Heart right ventricle (tissue), 16 donors: ENCODE measurements at places on chromosomes 2 and 18. TPM values are rescaled to one million over a fixed set of nuclear protein-coding genes. Genes with fewer than 3 reads are reported as not detected.

DNA sequence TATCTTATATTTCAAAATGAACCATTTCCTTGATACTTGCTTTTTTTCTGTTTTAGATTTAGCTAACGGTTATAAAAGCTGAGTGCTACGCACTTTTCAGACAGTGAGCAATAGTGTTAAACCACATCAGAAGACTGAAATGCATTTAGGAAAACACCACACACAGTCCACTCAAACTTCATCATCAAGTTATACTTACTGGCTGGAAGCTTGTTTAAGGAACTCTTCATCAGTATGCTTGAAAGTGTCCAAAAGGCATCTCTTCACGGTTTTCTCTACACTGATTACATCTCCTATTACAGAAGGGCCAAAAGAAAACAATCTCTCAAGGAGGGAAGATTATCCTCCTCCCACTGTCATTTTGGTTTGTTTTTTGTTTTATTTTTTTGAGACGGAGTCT lies 19.7 kb downstream of the ILKAP start:
- no peak for DNase-seq

- no peak for DNase-seq
These were observed 209.6 kb downstream of the SRBD1 start for GRCh38 chr2:45401431-45401922.

DNA sequence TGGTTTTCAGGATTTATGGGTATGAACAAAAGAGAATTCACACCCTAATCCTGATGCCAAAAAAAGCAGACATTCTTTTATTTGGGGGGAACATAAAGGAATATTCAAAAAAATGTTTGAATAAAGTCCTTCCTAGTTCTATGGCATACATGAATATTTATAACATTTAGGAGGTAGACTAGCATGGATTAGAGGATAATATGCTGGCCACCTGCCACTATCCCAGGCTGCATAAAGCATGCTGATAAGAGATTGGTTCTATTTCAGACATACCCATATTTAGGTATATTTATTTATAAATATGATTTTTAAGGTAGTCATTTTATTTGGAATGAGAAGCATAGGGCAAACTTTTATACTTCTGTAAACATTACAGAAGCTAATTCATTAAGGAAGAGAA lies 34.9 kb upstream of the MAP3K20 start:
- no peak for DNase-seq

ABCG8 gene
- not detected for total RNA-seq

NDUFV2 gene
- 482 TPM for total RNA-seq

- DNase-seq: peak; percentile 52
These were observed 56.7 kb upstream of the EML6 start for GRCh38 chr2:54666634-54667265.

ZSWIM2 gene
- total RNA-seq: not detected

MOCOS gene
- 0.28 TPM for total RNA-seq

- no peak for DNase-seq
These were observed 2.5 kb downstream of the CABLES1 start for GRCh38 chr18:23137788-23138216.

GRCh38 chr2:130915149-130915548 lies 78.4 kb downstream of the ARHGEF4 start:
- no peak for DNase-seq

DNA sequence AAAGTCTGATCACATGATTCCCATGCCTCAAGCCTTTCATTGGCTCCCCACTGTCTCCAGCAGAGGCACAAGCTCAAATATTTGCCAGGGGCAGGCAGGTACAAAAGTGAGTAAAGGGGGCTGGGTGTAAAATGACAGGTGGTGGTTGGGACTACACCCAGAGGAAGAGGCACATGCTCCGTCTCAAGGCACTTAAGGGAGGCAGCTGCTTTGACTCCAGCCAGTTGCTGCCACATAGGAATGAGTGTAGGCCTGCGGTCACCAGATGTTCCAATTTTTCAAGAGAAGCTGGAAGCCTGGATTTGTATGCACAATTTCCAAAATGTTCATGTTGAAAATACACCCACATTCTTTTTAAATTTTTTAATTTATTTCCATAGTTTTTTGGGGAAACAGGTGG lies 164.4 kb downstream of the UPP2 start:
- DNase-seq: no peak

ANKRD39 gene
- total RNA-seq: 18.7 TPM

DNA sequence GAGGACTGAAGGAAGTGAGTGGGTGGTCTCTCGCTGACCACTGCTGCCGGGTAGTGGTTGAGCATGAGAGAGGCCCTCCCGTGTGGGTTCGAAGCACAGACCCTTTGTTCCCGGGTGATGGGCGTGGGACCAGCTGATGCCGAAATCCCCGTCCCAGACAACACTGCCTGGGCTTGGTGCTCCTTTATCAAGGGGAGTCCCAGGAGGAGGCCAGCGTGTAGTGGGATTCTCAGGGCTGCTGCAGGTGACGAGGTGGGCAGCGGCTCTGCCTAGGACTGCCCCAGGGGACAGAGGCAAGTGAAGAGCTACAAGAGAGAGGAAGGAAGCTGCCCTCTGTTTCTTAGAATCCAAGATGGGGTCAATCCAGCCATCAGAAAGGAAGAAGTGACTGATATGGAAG lies 251.3 kb upstream of the PXDN start:
- no peak for DNase-seq

SETBP1 gene
- total RNA-seq: 9.0 TPM

NIFK gene
- total RNA-seq: 23.0 TPM

GRCh38 chr2:138030459-138030858 lies 66.2 kb downstream of the HNMT start:
- no peak for DNase-seq

GRCh38 chr2:109129356-109129920 lies 433 bp downstream of the SH3RF3 start:
- DNase-seq: peak; percentile 53

GRCh38 chr2:241506793-241507429 lies 1.5 kb downstream of the STK25 start:
- DNase-seq: no peak

GRCh38 chr2:239625156-239625845 lies 224.5 kb upstream of the HDAC4 start:
- no peak for DNase-seq

EVA1A gene
- total RNA-seq: 0.17 TPM

OR6B2 gene
- not detected for total RNA-seq

ATP6V1B1 gene
- total RNA-seq: 2.0 TPM

DNA sequence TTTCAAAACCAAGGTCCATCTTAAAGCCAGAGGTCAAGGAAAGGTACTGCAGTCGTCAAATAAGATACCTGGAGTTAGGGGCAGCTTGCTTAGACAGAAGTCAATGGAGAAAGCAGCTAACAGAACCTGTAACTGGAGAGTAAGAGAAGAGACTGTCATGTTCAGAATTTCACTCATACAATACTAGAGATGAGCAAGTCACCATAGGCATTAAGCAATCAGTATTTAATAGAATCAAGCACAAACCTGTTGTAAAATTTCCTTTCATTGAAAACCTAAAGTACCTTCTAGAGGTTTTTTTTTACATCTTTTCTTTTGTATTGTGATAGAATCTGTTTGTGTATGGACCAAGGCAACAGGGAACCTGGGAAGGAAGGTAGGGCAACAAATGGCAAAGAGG lies 183.4 kb upstream of the ERBB4 start:
- no peak for DNase-seq

DNA sequence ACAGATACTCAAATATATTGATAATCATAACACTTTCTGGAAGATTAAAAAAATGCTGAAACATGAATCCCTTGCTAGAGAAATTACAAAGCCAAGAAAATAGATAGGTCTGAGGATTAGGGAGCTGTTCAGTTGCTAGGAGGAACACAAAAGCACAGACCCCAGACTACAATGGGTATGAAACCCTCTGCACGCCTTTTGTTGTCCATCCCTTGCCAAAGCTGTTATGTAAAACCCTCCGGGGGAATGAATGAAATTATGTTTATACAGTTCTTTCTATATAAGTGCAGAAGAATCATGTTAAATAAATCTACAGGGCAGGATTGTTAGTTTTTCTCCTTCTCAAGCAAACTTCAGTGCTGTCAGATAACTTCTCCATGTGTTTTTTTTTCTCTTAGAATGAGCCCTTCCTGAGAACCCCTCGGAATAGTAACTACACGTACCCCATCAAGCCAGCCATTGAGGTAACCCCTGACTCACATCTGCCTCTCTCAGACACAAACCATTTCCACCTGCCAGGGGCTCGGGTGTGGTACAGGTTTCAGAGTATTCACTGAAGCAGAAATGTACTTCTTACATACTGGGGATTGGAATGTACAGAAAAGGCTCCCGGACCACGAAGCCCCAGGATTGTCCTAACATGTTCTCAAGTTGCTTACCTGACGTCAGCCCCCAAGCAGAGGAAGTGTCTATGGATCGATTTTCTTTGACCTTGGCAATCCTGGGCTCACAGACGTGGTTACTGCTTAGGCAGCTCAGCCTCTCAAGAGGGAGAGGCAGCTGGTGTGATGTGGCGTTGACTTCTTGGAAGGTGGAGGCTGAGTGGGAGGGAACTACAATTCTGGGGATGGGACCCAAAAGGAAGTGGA lies 118.0 kb downstream of the PLB1 start:
- DNase-seq: no peak

ZAP70 gene
- total RNA-seq: 0.78 TPM

GYPC gene
- 101 TPM for total RNA-seq

DNA sequence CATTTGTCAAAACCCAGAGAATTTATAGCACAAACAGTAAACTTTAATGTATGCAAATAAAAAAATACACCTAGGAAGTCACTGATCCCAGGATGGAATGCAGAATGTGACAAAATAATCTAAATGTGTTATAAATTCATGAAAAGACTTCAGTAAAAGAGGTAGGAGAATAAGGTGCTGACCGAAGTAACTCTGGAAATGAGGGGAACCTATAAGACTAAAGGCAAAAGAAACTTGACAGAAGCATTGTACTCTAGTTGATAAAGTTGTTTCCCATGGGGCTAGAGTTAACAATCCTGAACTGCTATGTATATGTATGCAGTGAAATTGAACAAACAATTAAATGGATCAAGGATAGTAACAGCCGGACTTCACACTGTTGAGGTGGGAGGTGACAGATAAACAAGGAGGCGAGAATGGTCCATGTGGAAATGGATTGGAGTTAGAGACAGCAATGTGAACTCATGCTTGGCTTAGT lies 24.5 kb downstream of the IRS1 start:
- no peak for DNase-seq

- peak; percentile 19 for DNase-seq
These were observed 248.7 kb downstream of the MEIS1 start for GRCh38 chr2:66683599-66683998.

- DNase-seq: no peak
These were observed 213.6 kb upstream of the SP5 start for GRCh38 chr2:170501421-170502043.

GRCh38 chr2:164882276-164882675 lies 40.7 kb upstream of the COBLL1 start:
- DNase-seq: no peak

DNA sequence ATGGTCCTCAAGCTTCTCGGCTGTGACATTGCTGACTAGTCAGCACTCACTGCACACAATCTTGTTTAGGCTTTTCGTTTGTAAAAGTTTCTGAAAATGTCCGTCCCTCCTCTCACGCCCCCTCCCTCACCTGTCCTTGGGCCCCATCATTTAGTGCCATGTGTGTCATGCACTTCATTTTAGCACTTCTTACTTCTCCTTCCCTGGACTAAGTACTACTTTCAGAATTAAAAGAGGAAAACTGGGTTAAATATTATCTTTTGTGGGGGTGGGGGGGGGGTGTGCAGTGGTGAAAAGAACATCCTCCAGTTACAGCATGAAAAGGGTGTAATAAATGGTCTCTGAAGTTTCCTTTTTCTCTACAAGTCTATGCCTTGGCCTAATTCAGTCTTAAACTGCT lies 182.0 kb upstream of the SP5 start:
- DNase-seq: no peak

DNA sequence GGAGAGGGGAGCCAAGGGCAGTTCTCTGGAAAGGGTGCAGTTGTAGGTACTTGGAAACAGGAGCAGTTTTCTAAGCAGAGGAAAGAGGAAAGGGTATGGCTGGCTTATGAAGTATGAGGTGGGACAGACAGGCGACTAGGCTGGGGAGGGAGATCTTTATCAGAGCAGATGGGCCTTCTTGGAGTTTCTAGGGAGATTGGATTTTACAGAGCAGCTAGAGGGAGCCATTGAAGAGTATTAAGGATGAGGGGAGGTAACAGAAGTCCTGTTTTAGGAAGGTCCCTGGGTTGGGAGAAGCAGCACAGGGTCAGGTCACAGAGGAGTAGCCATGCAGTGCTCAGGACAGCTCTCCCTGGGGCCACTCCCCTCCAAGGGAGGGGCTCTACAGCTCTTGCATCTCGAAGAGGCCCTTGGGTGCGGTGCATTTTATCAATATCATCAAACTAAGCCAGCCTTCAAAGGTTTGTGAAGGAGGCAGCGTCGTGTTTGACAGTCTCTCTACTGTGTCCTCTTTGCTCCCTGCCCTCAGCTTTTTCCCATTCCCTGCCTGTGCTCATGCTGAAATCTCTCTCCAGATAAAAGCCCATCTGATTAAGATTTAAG lies 154.3 kb downstream of the SETBP1 start:
- no peak for DNase-seq

DNA sequence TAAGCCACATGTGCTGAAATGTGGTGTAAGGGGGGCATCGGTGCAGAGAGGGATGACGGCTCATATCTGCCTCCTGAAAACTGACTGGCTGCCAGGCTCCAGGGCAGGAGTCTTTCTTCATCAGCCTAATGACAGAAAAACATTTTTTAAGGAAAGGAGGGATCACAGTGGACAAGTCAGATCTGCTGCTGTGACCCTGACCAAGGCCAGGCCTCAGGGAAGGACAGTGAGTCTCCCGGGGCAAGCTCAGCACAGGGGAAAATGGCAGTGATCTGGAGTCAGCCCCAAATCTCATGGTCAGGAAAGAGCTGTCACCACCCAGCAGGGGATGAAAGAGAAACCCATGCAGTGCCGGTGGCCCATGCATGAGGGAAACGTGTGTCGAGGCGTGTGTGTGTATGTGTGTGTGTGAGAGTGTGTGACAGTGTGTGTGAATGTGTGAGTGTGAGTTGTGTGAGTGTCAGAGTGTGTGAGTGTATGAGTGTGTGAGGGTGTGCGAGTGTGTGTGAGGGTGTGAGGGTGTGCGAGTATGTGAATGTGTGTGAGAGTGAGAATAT lies 134.5 kb downstream of the INHBB start:
- DNase-seq: no peak

CAMKMT gene
- total RNA-seq: 5.1 TPM

GKN1 gene
- total RNA-seq: not detected

DNA sequence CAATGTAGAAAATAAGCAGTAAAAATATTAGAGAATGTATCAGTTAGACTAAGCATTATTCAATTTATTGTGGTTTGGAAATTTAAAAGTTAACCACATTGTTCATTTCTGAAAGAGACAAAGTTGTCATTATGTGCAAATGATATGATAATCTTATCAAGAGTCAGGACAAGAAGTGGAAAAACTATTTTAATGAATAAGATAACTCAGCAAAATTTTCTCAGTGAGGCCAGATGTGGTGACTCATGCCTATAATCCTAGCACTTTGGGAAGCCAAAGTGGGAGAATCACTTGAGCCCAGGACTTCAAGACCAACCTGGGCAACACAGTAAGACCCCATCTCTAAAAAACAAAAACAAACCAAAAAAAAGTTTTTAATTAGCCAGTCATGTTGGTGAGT lies 39.5 kb upstream of the CERS6 start:
- no peak for DNase-seq

LDLRAD4 gene
- total RNA-seq: 37.3 TPM

GRCh38 chr2:226489775-226490541 lies 309.7 kb downstream of the IRS1 start:
- no peak for DNase-seq

- DNase-seq: no peak
These were observed 16.0 kb downstream of the TTC32 start for GRCh38 chr2:19885791-19886190.
